LoVo (cell line): ENCODE measurements at places on chromosomes 6 and 20.
A peak's percentile ranks its signal among the peaks of the same experiment; 100 is the strongest.

- no peak for DNase-seq
Observed at GRCh38 chr6:43848671-43849391, 78.8 kb downstream of the VEGFA start.

DNA sequence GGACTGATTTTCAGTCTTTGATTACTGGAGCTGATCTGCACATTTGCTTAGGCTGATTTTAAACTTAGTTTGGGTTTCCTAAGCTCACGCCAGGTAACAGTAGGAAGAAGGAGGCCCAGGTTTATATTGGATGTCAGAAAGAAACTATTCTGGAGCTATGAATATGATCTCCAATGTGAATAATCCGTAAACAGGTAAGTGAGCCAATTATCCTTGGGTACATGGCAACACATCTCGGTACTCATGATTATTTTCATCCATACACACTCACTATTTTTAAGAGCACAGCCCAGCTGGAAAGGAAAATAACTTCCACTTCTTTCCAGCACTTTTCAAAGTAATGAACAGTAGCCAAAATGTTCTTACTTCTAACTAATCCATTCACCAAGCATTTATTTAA lies 7.0 kb downstream of the ATXN1 start:
- no peak for DNase-seq

- DNase-seq: no peak
Observed at GRCh38 chr6:125741336-125741735, 8.1 kb upstream of the HEY2 start.

GRCh38 chr20:46264391-46265266 lies 43.7 kb downstream of the CDH22 start:
- DNase-seq: no peak

DNA sequence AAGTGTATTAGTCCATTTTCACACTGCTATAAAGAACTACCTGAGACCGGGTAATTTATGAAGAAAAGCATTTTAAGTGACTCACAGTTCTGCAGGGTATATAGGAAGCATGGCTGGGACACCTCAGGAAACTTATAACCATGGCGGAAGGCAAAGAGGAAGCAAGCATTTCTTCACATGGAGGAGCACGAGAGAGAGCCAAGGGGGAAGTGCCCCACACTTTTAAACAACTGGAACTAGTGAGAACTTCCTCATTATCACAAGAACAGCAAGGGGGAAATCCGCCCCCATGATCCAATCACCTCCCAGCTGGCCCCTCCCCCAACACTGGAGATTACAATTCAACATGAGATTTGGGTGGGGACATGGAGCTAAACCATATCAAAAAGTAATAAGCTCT lies 28.3 kb upstream of the B3GAT2 start:
- no peak for DNase-seq

- DNase-seq: no peak
Observed at GRCh38 chr6:53154794-53155193, 6.2 kb upstream of the GCM1 start.

- DNase-seq: no peak
Observed at GRCh38 chr6:42021847-42022754, 28.2 kb upstream of the TAF8 start.

GRCh38 chr6:111411978-111412566 lies 70.9 kb downstream of the REV3L start:
- DNase-seq: no peak

- peak; percentile 20 for DNase-seq
Observed at GRCh38 chr6:89139509-89140346, 6.1 kb upstream of the PM20D2 start.

DNA sequence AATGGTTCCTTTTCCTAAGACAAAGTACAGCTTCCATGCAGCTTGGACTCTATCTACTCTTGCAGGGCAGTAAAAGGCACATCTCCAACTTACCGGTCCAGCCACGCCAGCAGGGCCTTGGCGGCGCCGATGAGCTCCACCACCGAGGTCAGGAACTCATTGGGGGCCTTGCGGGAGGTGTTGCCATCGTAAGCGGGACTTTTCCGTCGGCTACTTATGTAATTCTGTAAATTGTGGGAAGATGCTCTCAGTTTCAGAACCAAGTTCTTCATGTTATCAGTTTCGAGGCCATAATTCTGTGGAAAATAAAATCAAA lies 68.5 kb downstream of the CNKSR3 start:
- DNase-seq: no peak

DNA sequence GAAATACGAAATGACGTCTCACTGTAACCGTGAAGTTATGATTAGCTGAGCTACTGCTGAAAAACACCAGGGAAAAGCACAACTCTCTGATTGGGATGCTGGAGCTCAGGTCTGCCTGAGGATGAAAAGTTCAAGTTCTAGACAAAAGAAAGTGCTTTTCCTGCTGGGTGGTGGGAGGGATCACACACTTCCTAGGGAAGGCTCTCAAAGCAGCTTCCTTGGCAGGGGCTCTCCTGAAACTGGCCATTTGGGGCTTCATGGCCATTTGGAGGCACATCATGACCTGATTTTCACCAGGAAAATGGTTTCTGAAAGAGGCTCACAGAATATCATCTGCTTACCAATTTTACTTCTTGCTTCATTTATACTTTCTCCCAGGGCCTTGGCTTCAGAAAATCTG lies 97.1 kb upstream of the KCNK16 start:
- DNase-seq: no peak

- peak; percentile 84 for DNase-seq
Observed at GRCh38 chr20:45174434-45175364, at the start of gene PI3. Gene PI3, plus strand, starts transcription at chr20:45174902. Its CDS starts 21 bp downstream, at chr20:45174923.

- DNase-seq: peak; percentile 85
Observed at GRCh38 chr6:291697-292505, at the start of gene DUSP22. Gene DUSP22, plus strand, starts transcription at chr6:292487. Its CDS starts 53 bp downstream, at chr6:292540.

- DNase-seq: no peak
Observed at GRCh38 chr6:127204281-127204680, 62.4 kb upstream of the RNF146 start.

DNA sequence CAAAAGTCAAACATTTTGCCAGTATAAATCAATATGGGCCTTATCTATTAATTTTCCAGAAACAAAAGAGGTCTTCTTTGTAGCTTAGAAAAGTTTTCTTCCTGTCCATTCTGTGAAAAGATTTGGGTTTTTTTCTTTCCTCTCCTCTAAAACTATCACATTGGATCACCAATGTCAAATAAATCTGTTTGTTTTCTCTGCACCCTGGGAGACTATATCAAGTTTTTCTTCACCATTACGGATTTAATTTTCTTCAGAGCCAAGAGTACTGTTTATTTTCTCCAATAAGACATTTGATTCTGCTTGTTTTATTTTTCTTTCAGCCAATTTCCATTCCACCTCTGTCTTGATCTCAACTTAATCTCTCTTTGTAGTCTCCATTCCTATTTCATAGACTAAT lies 1.9 kb upstream of the LZTS3 start:
- DNase-seq: no peak

DNA sequence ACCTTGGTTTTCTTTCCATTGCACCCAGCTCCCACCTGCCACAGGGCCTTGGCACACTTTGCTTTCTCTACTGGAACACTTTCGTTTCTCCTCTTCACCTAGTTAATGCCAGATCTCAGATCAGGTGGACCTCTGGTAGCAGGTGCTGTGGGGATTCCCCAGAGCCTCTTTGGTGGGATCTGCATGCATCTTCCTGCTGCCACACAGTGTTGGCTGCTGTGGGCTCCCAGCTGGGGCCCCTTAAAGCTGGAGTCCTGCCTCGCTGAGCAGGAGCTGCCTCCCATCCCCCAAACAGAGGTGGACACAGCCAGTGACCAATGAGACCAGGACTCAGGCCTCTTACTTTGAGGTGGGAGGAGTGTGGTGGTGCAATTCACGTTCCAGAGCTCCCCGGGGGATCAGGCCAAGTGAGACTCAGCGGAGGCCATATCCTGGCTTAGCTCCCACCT lies 28.4 kb downstream of the CEBPB start:
- no peak for DNase-seq

GRCh38 chr6:149443411-149444181 lies 41.2 kb downstream of the ZC3H12D start:
- no peak for DNase-seq

DNA sequence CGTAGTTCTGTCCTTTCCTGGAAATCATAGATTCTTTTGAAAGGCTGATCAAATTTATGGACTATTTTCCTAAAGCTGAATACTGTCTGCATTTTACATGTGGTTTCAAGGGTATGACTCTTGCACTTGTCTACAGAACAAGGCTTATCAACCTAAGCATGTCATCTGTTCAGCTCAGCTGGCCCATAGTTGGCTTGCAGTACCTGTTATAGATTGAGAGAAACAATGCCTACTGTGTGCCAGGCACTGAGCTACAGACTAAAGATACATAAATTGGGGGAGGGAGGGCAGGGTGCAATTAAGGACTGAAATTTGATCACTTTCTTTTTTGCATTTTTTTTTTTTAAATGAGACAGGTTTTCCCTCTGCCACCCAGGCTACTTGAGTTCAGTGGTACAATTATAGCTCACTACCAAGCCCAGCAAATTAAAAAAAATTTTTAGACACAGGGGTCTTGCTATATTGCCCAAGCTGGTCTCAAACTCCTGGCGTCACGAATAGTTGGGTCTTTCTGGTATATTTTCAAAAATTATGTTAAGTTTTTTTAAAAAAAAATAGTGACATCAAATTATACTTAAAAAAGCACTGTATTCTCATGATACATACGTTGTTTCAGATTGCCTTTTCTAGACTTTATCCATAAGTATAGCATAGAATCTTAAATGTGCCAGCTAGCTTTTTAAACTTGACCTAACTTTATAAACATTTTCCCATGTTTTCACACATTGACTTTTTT lies 52.2 kb downstream of the RREB1 start:
- DNase-seq: no peak

- no peak for DNase-seq
Observed at GRCh38 chr6:150698391-150698790, 98.7 kb downstream of the PLEKHG1 start.

DNA sequence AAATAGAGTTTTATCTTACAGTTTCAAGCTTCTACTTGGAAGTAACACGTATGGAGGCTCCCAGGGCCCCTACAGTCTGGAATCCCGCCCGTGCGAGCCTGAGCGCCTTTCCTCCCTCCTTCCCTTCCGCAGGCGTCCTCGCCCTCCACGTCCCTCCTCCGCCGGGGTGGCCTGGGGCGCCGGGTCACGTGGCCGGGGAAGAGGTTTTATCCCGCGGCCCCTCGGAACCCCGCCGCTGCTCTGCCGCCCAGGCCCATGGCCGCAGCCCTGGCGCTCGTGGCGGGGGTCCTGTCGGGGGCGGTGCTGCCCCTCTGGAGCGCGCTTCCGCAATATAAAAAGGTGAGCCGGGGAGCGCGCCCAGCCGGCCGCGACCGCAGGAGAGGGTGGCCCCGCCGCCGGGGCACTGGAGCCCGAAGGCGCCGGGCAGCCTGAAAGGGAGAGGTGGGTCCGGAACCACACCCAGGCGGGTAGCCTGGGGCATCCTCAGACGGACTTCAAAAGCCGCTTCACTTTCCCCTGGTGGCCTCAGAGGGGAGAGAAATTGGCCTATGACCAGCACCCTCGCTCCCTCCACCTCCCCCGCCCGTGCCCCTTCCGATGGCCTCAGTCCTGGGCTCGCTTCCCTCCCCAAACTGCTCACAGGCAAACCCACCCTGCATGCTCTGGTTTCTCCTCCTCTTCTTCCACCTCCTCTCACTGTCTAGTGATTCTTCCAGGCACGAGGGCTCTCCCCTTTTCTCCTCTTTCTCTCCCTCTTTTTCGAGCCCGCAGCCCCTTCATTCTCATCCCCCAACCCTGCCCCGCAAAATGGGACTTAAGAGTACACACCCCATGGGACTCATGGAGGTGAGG lies at the start of gene CLPSL2:
TSS of gene CLPSL2 (plus strand) at position 235 of the 852 bp plus-strand sequence. CDS start at position 256, 21 bp downstream.
- DNase-seq: peak; percentile 36

GRCh38 chr6:148864941-148865340 lies 118.1 kb downstream of the UST start:
- no peak for DNase-seq

DNA sequence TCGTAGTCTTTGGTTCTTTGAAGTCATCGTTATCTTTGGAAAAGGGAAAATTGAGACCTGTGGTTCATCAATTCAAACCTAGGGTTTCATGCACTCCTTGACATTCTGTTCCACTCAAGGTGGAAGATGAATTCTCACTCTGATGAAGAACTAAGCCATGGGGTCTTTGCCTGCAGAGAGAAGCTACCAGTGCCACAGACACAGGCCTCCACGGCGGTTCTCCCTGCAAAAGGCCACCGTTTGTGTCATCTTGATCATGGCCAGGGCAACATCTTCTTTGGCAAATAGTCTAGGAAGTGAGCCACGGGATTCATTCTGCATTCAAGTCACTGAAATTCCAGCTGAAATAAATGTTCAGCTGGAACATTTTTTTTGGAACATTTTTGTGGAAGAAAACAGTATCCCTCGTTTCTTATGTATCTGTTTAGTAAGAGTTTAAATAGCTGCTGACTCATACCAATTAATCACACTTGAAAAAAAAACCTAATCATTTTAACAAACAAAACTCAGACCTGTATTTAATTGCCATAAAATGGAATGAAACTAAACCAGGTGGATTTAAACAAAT lies 206.0 kb upstream of the FOXQ1 start:
- DNase-seq: no peak

DNA sequence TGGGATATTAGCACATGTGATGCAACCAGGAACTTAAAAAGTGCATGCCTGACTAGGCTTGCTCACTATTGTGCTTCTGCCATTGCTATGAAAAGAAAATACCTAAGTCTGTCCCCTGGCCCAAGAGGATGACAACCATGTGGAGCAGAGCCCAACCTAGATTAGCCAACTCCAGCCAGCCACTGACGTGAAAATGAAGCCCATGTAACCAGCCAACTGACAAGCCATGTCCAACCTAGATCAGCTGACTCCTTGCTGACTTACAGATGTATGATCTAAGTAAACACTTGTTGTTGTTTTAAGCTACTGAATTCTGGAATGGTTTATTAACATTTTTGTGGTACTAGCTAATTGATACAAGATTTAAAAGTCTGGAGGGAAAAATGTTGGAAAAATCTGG lies 47.5 kb downstream of the PIGU start:
- no peak for DNase-seq

DNA sequence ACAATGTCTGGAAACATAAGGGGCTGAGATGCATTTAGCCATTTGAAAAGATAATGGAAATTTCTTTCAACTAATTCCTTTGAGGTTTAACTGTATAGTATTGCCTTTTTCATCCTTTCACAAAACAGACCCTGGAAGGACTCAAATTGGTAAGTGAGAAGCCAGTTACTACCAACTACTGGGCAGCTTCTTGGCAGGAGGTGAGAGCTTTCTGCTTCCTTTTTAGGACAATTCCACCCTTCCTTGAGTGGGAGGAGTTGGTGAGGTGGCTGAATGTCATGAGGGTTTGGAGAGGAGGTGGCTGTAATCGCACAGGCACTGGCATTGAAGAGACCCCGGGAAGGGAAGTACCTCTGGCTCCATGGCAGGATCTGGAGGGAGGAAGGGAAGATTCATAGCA lies 341.1 kb downstream of the NRN1 start:
- no peak for DNase-seq

- no peak for DNase-seq
Observed at GRCh38 chr6:92763274-92763584, 656.1 kb downstream of the EPHA7 start.
